ENCODE measurements at places on chromosomes 6 and 20. TPM values are rescaled to one million over a fixed set of nuclear protein-coding genes. Genes with fewer than 3 reads are reported as not detected.

CCDC170 gene
- total RNA-seq: 0.82 TPM

MUCL3 gene
- under 0.01 TPM for total RNA-seq

LGSN gene
- not detected for total RNA-seq

OXT gene
- not detected for total RNA-seq

GHRH gene
- total RNA-seq: not detected

TUBB1 gene
- not detected for total RNA-seq

SIRPD gene
- total RNA-seq: not detected

GINS1 gene
- 7.9 TPM for total RNA-seq

SLC22A3 gene
- 1.5 TPM for total RNA-seq

TULP1 gene
- not detected for total RNA-seq

CYP39A1 gene
- 4.7 TPM for total RNA-seq

GSTA1 gene
- not detected for total RNA-seq

PLA2G7 gene
- not detected for total RNA-seq

BMP2 gene
- total RNA-seq: 10.6 TPM

TENT5A gene
- total RNA-seq: 40.0 TPM

HLA-DQA1 gene
- total RNA-seq: not detected

NDUFAF5 gene
- 15.8 TPM for total RNA-seq

IL17F gene
- total RNA-seq: not detected

JPH2 gene
- under 0.01 TPM for total RNA-seq

POLR3F gene
- total RNA-seq: 13.7 TPM

PRDM13 gene
- not detected for total RNA-seq

SCRT2 gene
- not detected for total RNA-seq

FLRT3 gene
- 0.54 TPM for total RNA-seq

EEF1A2 gene
- not detected for total RNA-seq

PEDS1 gene
- total RNA-seq: 19.9 TPM

OR2B2 gene
- total RNA-seq: not detected

OTOR gene
- not detected for total RNA-seq

HLA-DQB1 gene
- not detected for total RNA-seq

MEP1A gene
- total RNA-seq: not detected

OPN5 gene
- not detected for total RNA-seq

PNPLA1 gene
- total RNA-seq: not detected
